ENCODE measurements at places on chromosomes 13 and 19.

DNA sequence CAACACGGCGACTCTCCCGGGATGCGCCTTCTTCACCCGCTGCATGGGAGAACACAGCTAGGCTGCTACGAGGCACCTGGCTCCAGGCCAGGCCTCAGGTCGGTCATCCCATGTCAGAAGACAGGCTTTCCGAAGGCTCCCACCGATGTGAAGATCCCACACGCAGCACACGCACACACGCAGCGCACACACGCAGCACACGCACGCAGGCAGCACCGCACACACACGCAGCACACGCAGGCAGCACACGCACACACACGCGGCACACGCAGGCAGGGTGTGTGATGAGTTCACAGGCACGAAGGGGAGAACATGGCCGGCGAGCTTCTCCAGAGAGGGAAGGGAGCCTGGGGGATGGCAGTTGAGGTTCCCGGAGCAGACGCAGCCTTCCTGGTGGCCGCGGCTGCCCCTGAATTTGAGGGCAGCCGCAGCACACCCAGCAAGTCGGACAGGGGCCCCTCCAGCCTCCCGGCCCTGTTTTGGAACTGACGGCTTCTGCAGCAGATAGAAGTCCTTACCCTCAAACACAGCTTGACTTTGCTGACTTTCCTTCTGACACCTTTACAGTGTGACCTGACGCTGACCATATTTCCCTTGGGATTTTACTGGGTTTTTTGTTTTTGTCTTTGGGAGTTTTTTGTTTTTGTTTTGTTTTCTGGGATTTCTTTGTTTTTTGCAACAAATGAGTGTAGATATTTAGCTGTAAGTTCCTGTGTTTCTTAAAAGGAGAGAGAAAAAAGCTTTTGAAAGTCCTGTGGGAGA lies 55.9 kb downstream of the RASA3 start:
- no peak for DNase-seq

DNA sequence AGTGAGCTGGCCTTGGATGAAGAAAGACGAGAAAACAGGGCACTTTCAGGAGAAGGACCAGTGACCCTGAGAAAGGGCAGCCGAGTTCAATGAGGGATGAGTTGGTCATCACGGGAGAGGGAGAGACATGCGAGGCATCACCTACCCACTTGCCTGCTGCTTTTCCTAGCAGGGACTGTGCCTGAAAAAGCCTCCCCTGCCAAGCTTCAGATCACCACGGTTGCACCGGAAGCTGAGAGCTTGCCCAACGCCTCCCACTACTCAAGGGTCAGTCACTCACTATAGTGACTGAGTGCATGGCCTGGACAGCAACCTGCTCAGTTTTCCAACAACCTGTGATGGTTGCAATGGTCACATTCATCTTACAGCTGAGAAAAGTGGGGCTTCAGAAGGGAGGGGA lies 12.6 kb upstream of the EPHX3 start:
- DNase-seq, result no peak

DNA sequence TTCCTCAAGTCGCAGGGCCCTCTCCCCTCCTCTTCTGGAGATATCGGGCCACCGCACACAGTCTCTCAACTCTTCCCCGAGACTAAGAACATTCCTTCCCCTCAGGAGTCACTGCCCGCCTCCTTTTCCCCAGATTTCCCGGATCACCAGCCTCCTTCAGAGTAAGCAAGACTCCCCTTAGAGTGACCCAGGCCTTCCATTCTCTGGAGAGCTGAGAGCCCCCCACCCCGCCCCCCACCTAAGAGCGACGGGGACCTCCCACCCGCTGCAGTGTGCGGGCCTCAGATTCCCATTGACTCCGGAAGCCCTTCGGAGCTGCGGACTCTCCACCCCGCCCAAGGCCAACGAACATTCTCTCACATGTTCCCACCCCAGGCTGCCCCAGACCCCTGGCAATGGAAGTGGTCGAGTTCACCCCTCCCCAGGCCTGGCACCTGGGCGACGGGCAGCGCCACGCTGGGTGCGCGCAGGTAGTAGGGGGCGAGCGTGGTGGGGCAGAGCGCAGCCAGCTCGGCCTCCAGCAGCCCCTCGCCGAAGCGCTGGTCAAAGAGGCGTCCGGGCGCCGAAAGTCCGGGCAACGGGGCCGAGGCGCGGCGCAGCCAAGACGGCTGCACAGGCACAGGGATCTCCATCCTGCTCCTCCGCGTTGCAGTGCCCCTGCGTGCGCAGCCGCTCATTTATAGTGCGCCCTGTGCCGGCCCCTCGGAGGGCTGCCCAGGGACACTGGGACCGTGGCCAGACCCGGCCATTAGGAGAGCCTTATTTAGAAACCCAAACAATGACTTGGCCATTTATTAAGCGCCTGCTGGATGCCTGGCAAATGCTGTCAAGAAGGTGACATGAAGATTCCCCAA lies at the start of gene HSPB6:
Gene HSPB6, minus strand, starts transcription at position 653 of the 854 bp plus-strand sequence. Its CDS starts 21 bp downstream, at position 632.
- no peak for DNase-seq

- DNase-seq, result no peak
These were observed 498.0 kb downstream of the DIAPH3 start for GRCh38 chr13:59665732-59666131.

GRCh38 chr13:20473139-20473538 lies 52.5 kb downstream of the CRYL1 start:
- no peak for DNase-seq

- DNase-seq, result no peak
These were observed 34.0 kb downstream of the LRCH1 start for GRCh38 chr13:46586751-46587514.

- no peak for DNase-seq
These were observed 529.8 kb upstream of the NBEA start for GRCh38 chr13:34412295-34412694.

DNA sequence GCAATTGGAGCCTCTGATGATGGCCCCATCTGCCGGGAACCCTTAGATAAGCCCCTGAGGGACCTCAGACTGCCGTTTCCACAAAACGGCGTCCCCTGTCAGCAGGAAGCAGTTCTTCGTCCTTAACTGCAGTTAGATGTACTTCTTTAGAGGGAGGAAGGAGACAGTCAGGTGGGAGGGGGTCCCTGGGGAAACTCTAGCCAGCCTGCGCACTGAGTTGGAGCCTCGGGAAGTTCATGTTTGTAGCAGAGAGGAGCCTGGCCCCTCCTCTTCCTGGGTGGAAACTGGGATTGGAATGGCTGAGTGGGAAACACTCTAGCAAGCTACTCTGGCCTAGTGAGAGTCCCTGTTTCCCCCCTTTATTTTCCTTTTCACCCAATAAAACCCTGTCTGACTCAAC lies 612.4 kb downstream of the PCDH9 start:
- DNase-seq, result no peak

Data from activated T-cell treated with anti-CD3 and anti-CD28 coated beads for 48 hours (primary cell).